ENCODE measurements at places on chromosomes 4 and X.

- no peak for DNase-seq
Measured at GRCh38 chrX:18769812-18770573, 62.5 kb downstream of the PPEF1 start.

GRCh38 chrX:19174401-19175025 is 52.2 kb upstream of the ADGRG2 start:
- no peak for DNase-seq

DNA sequence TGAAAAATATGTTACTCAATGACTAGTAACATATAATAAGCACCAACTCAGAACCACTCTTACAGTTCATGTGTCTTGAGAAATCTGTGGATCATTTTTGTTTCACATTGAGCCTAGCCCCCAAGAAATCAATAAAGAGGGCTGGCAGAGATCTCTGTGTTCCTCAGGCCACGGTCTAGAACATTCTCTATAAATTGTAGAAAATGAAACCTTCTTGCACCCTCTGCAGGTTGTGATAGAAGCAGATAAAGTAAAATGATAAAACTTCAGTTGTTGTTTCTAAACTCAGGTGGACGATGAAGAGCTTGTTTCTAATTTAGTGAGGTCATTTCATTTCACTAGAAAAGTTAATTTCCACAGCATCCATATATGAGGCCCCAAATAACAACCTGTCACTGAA is 182.7 kb downstream of the KIT start:
- DNase-seq = no peak

DNA sequence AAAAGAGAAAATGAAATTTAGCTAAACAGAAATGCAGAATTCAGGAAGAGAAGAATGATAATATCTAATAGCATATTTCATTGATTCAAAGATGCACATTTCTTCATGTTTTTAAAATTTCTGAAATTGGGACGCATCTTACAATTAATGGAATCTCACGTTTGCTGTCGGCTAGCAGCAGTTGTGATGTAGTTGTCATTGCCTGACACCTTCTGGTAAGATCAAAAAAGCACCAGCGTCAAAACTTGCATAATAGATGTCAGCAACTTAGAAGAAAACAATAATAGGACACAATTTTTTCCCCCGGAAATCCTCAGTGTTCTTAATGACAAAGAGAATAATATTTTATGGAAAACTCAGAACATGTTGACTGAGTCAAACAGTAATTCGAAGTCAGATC is 29.8 kb upstream of the SLC7A3 start:
- DNase-seq = no peak

DNA sequence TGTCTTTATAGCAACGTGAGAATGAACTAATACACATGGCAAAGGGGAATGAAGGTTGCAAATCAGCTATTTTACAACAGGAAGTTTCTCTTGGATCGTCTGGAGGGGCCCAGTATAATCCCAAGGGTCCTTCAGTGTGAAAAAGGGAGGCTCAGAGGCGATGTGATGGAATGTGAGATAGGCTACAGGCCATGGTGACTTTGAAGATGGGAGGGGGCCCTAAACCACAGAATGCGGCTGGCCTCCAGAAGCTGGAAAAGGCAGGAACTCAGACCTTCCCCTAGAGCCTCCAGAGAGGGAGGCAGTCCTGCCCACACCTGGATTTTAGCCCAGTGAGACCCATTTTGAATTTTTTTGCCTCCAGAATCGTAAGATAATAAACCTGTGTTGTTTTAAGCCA is 69.4 kb upstream of the PGM2 start:
- DNase-seq = no peak

GRCh38 chr4:182225257-182225852 is 17.8 kb upstream of the TENM3 start:
- DNase-seq = no peak

DNA sequence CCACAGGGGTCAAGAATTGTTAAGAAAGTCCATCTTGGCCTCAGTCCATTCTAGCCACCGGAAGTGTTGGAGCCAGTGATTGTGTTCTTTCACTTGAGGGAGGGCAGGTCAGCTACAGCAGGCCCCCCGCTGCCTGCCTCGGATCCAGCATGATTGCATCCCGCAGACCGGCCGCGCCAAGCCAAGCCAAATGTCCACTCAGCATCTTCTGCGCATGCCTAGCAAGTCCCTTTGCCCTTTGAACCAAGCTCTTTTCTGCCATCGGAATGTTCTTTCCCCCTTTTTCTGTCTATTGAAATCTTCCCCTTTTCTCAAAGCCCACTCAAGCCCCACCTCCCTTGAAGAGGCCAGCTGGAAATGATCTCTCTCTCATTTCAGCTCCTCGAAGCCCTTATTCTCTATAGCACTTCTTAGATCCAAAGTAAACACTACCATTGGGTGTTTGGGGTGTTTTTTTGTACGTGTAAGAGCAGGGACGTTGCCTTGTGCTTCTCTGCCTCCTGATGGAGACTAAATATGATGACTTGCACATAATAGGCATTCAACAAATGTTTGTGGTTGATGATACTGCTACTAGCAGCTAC is 147.8 kb upstream of the BCOR start:
- DNase-seq = no peak

DNA sequence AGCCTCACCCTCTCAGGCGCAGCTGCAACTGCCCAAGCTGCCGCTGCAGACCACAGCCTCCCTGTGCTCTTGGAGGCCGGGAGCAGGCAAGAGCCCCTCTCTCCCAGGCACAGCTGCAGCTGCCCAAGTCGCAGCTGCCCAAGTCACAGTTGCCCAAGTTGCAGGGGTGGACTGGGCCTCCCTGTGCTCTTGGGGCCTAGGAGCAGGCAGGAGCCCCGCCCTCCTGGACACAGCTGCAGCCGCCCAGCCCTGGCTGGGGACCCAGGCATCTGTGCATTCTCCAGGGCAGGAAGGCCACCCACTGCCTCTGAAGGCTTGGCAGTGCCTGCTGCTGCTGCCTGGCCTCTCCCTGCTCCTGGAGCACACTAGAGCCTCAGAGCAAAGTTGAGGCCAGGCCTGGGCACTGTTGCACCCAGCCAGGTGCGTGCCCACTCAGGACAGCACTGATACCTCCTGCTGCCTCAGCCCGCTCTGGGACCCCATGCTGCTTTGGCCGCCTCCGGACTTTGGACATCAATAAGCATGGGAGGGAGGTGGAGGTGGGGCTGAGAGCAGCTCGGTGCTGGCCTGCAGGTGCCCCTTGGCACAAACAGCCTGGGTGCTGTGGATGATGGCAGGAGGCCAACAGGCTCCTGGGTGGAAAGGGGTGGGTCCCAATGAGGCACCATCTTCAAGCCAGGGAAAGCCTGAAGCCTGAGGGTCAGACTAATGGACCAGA is 247.5 kb downstream of the PDGFC start:
- DNase-seq = no peak

DNA sequence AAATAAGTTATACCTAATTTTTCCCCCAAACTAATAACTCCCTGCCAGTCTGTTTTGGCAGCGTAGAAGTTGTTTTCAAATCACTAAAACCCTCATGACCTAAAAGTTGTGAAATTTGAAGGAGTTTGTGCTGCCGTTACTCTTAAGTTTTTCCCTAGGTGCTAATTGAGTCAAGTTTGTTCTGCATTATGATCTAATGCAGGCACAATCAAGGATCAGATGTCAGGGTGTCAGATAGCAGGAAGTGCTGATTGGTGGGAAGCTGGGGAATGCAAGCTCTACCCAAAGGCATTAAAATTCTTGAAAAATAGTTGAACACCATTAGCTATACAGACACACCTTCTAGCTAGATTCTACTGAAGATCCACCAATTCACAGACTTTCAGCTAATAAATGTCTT is 51.9 kb downstream of the ARX start:
- DNase-seq = no peak

DNA sequence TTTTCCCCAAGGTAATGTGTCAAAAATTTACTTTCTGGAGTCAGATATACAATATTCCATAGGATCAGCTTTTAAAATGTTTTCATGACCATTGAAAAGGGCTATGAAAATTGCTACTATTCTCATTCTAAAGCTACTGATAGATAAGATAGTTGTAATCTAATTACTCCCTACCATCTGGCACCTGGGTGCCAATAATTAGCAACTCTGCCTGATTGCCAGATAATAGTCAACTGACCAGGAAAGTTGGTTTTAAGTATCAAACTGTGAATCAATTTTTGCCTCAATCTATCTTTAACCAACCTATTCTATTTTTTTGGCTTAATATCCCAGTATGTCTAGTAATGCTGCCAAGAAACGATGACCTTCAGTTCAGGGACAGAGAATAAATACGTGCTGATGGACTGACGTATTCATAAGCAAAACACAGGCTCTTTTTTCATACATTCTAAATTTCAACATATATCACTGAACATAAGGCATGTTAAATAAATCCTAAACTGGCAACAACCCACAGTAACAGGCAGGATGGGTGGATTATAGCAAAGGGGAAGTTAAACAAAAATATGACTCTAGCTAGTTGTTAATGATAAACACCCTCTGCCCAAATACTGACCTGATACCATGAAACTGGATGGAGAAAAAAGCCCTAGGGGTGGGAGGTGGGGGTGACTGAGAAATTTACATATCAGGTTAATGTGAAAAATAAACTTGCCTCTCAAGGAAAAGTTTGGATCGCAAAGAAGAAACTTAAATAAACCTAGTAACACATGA is 18.2 kb downstream of the SH3RF1 start:
- DNase-seq = no peak

DNA sequence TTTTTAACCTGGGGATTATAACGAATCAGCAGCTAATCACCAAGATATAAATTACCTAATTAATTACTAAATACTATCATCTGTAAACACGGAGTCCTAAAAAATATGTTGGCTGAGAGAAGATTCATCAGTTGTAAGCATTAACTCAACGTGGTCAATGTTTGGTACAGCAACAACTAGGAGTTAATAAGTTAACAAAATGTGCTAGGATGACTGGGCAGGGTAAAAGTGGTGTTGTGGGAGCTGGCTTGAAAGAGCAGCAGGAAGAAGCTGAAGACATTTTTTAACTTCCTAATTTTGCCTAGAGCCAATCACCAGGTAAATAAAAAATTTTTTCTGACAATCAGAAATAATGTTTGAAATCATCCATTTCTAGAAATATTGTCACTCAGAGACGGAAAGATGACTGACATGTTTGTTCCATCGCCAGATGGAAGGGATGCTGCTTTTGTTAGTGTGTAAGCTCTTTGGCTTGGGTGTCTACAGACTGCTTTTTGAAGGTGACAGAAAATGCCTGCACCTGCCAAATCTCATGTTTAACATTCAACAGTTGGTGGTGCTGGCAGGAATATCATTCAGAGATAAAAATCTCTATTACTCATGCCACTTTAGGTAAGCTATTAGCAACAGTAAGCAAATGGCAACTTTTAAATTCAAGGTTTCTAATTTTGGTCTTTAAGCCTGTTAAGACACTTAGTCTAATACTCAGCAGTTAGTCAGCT is 1126.9 kb downstream of the STPG2 start:
- DNase-seq = no peak

GRCh38 chrX:17459661-17460060 is 84.7 kb downstream of the NHS start:
- DNase-seq = no peak

DNA sequence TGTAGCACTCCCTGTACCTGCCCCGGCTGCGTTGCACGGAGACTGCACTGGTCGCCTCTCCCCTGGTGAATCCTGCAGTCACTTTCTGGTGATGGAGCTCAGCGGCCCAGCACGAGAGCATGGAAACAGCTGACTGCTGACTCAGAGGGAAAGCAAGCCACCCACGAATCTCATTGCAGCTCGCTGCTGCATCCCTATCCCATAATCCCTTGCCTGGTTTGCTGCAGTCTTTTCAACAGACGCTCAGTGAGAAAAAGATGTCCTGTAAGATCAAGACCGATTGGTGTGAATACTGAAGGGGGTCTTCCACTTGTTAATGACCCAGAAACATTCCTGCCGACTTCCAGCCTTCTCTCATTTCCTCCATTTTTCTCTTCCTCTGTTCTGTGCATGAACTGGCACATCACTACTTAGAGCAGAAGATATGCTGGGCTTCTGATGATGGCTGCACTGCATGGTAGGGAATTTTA is 52.9 kb downstream of the TRIM2 start:
- DNase-seq = no peak
